ENCODE measurements at places on chromosomes 16 and 17.

- DNase-seq = no peak
Measured at GRCh38 chr16:72502594-72503005, 330.6 kb upstream of the PMFBP1 start.

GRCh38 chr17:34414339-34414738 is 51.3 kb upstream of the CCL1 start:
- no peak for DNase-seq

DNA sequence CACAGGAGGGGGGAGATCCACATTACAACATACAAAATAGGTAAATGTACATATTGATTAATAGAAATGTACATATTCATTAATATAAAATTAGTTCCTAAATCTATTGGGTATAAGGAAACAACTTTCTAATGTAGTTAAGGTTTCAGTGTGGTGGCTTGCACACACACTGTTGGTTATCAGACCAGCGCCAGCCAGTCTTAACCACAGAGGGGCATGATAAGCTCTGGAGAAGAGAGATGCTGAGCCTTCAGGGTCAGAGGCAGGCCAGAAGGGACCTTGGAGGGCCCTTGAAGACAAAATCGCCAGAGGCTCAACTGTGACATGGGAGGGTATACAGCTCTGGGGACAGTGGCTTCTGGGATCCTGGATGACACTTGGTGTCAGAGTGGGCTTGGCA is 10.9 kb upstream of the ZFP90 start:
- no peak for DNase-seq

- no peak for DNase-seq
Measured at GRCh38 chr16:70736465-70737376, 50.9 kb upstream of the MTSS2 start.

DNA sequence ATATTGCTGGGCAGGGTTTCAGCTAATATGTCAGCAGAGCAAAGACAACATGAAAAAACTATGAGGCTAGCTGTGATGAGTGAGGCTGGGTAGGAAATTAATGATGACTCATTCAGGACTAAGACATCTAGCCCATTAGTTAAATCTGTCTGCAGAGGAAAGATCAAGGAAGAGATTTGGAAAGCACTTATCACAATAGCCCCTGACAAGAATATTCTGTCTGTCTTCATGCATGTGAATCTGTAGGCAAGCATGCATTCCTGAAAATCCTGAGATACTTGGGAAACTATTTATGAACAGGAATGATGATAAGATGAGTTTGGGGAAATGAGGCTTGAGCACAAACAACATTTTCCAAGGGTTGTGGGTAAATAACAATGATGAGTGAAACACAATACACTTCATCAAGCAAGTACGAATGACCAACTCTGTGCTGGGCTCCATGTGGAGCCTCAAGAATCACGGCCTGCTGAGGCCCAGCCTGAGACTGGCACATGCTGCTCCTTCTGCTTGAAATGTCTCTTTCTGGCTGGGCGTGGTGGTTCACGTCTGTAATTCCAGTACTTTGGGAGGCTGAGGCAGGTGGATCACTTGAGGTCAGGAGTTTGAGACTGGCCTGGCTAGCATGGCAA is 96.5 kb upstream of the ASIC2 start:
- DNase-seq = no peak

GRCh38 chr16:89613231-89613953 is at the start of gene DPEP1:
DPEP1 (plus strand) TSS chr16:89613642; CDS start chr16:89630411, 16,769 bp downstream.
- no peak for DNase-seq

DNA sequence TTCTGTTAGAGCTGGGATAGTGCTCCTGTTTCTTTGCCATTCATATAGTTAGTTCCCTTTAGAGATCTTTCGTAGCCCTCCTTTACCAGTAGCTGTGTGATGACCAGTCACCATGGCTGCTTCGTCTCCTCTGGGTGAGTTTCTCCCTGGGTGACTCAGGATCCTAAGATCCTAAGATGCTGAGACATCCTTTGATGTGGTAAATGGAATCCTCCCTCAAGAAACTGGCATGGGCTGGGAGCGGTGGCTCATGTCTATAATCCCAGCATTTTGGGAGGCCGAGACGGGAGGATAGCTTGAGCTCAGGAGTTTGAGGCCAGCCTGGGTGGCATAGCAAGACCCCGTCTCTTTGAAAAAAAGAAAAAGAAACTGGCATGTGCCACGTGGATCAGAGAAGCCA is 5.9 kb downstream of the PHAF1 start:
- DNase-seq = no peak

DNA sequence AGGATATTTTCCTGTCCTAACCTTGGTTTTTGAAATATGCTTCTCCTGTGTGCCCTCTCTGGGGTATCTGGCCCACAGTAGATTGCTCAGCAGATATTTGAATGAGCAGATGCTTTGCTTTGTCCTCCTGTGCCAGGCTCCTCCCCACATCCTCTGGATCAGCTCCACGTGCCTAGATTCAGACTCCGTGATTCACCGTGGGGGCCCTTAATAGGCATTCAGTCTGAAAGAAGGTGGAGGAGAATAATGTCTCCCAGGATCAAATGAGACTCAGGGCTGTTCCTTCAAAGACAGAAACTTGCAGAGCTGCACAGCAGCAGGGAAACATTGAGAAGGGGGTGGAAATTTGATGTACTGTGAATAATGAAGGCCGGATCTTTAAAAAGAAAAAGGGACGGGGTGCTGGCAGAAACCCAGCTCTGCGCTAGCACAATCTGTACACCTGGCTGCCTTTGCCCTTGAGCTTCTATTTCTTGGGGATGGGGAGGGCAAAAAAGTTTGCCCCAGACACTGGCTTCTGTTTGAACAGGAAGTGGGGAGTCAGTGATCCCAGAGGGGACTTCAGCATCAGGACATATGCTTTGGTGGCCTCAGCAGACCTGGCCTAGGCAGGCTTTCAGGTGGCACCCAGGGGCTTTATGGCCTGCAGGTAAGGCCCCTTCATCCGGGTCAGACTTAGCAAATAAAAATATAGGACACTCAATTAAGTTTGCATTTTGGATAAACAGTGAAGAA is 15.9 kb upstream of the SLC12A3 start:
- no peak for DNase-seq

DNA sequence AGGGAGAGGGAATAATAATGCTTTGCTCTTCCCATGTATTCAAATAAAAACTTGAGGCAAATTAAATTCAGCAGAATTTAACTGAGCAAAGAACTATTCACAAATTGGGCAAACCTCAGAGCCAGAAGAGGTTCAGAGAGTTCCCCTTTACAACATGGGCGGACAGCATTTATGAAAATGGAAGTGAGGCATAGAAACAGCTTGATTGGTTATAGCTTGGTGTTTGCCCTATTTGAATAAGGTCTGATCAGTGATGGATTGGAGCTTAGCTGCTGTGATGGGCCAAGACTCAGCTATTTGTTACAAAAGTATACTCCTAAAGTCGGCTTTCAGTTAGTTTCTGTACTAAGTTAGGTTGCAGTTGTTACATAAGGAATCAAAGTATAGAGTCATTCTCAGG is 63.0 kb downstream of the TMEM100 start:
- no peak for DNase-seq

- DNase-seq = no peak
Measured at GRCh38 chr17:78307887-78308638, 51.8 kb downstream of the SOCS3 start.

DNA sequence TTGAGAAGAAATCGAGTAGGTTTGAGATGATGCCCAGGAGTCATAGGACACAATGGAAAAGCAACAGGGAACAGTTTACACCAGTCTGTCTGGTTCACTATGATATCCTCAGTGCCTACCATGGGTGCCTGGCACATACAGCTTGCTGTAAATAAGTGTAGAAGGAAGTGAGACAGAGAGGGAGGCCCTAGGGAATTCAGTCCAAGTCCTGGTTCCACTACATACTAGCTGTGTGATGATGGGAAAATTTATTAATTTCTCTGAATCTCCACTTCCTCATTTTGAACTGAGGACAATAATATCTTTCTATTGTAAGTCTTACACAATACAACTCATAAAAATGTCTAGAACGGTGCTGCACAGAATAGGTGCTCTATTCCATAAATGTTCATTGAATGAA is 53.3 kb upstream of the LYRM9 start:
- DNase-seq = no peak

- DNase-seq = no peak
Measured at GRCh38 chr17:32596206-32596605, 109.4 kb downstream of the CDK5R1 start.

DNA sequence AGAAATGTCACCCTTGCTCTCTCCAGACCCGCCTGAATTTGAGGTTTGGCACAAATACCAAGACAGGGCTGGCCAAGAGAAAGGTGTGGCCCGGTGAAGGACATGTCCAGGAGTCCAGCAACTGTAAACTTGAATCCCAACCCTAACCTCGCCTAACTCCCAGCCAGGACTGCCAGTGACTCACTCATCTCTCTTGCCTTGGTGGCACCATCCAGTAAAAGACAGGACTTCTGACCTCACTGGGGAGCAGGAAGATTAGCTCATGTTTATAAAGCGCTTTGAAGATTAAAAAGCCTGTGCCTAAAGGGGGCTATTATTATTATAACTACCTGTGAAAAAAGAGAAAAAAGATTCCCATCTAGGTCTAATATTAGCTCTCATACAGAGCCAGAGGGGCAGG is 335.3 kb downstream of the SOX9 start:
- no peak for DNase-seq

DNA sequence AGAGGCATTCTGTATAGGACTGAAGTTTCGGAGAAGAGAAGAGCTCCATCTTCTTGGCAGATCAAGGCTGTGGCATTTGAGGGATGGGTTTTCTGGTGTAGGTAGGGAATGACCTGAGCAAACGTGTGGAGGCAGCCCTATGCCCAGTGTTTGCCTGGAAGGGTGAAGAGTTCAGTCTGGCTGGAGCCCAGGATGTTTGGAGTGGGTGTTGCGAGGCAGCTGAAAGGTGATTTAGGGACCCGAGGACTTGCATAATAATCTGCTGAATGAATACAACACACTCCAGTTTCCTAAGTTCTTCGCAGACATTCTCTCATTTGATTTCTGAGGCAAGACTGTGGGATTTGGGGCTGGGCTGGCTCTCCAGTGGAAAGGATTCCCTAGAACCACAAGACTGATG is 186.2 kb downstream of the CYLD start:
- DNase-seq = no peak

DNA sequence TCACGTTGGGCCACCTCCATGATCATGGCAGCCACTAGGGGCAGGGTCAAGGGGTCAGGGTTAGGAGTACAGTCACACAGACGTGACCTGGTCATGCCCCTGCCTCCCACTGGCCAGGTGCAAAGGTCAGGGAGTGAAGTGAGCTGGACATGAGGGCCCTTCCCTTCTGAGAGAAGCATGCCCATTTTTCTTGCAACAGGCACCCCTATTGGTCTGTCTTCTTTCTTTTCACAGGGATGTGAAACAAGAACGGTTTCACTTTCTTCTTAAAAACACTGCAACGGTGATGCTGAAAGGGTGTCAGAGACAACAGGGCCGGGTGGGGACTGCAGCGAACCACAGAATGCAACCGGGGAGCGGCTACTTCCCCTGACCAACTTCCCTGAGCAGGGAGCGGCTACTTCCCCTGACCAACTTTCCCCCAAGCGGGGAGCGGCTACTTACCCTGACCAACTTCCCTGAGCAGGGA is 52.1 kb upstream of the DOC2B start:
- no peak for DNase-seq

GRCh38 chr17:55764610-55765009 is 13.8 kb downstream of the PCTP start:
- DNase-seq = no peak

- DNase-seq = no peak
Measured at GRCh38 chr17:70053241-70054234, 21.5 kb upstream of the KCNJ16 start.
